ENCODE measurements at places on chromosomes 12 and 14.

- no peak for DNase-seq
These were observed 4.4 kb upstream of the KRT85 start for GRCh38 chr12:52371716-52372115.

GRCh38 chr12:10234562-10234961 lies 21.9 kb downstream of the GABARAPL1 start:
- DNase-seq = no peak

GRCh38 chr12:121297435-121297991 lies 1.0 kb upstream of the CAMKK2 start:
- DNase-seq = peak; percentile 64

- no peak for DNase-seq
These were observed 16.0 kb upstream of the CMAS start for GRCh38 chr12:22029991-22030390.

DNA sequence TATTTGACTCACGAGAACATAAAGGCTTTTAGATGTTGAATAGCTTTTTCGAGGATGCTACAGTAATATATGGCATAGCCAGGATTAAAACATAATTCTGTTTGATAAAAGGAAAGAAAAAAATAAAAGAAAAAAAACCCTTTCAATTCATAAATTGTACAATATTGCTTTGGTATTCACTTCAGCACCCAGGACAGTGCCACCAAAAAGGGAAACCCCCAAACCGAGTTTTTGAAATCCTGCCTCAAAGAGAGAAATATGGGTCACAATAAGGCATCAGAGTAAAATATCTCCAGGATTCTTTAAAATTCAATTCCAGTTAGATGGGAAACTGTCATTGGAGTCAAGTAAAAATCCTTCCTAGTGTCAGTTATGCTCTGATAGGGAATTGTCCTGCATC lies 551.2 kb upstream of the SEL1L start:
- DNase-seq = no peak

- DNase-seq = no peak
These were observed 73.9 kb downstream of the IRF2BPL start for GRCh38 chr14:76954394-76955190.

- DNase-seq = no peak
These were observed 18.9 kb upstream of the MAP3K9 start for GRCh38 chr14:70828188-70828587.

DNA sequence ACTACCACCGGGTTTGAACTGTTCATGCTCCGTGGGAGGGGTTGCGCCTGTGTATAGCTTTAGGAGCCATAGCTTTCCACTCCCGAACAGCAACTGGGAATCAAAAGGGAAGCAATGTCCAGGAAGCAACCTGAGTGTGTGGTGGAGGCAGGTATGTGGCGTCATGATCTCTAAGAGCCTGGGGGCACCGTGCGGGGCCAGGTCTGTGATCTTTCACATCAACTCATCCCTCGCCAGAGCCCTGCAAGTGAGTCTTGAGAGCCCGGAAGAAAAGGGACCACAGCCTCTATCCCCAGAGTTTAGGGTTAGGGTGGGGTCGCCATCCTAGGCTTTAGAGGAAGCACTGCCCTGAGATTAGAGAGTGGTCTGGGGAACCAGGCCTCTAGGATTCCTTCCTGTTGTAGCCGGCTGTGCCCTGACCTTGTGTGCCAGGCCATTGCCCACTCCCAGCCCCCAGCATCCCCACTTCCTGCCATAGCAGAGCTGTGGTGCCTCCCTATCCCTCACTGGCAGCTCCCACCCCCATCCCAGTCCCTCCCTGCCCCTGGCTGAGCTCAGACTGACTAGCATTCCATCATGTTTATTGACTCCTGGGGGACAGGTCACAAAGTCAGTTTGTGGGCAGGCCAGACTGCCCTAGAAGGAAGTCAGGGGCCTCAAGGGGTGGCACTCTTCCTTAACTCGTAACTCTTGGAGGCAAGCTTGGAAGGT lies 745 bp upstream of the ADCY4 start:
- no peak for DNase-seq

- peak; percentile 20 for DNase-seq
These were observed 122.1 kb downstream of the PRKD1 start for GRCh38 chr14:29805415-29806123.

GRCh38 chr12:79183003-79183402 lies 318.4 kb downstream of the SYT1 start:
- DNase-seq = no peak

DNA sequence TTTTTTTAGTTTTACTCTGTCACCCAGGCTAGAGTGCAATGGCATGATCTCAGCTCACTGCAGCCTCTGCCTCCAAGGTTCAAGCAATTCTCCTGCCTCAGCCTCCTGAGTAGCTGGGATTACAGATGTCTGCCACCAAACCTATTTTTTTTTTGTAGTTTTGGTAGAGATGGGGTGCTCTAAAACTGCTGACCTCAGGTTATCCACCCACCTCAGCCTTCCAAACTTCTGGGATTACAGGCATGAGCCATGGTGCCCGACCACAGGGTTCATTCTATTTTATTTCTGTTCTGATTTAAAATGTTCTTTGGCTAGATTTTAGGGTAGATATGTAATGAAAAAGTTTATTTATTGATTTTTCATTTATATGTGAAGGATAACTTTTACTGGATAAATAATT lies 1062.8 kb upstream of the NOVA1 start:
- DNase-seq = no peak
